CD4-positive, alpha-beta T cell (primary cell): ENCODE measurements at places on chromosomes 11 and 22. TPM values are rescaled to one million over a fixed set of nuclear protein-coding genes. Genes with fewer than 3 reads are reported as not detected.

DNA sequence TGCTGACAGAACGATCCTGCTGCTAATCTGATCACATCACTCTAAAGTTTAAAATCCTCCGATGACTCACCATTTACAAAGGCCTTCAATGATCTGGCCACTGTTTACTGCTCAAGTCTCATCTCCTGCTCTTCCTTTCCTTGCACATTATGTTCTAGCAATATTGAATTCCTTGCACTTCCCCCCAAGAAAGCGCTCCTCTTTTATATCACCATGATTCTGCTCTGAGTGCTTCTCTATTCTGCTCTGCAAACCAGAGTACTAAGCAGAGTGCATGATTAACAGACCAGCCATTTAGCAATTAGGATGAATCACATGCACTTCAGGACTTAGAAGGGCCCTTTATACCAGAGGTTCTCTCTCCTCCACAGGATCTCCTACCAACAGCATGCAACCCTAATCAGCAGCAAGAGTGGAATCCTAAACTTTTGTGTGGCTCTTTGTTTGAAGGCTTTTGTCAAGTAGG is 1122.8 kb upstream of the CCDC90B start:
- DNase-seq: no peak

GRCh38 chr11:46666516-46666915 is 33.9 kb downstream of the ARHGAP1 start:
- DNase-seq: no peak

GRCh38 chr22:17133137-17133536 is 12.0 kb upstream of the TMEM121B start:
- no peak for DNase-seq

KCNC1 gene
- total RNA-seq: not detected

- DNase-seq: no peak
These were observed 229.3 kb downstream of the CASP12 start for GRCh38 chr11:104668797-104669463.

DNA sequence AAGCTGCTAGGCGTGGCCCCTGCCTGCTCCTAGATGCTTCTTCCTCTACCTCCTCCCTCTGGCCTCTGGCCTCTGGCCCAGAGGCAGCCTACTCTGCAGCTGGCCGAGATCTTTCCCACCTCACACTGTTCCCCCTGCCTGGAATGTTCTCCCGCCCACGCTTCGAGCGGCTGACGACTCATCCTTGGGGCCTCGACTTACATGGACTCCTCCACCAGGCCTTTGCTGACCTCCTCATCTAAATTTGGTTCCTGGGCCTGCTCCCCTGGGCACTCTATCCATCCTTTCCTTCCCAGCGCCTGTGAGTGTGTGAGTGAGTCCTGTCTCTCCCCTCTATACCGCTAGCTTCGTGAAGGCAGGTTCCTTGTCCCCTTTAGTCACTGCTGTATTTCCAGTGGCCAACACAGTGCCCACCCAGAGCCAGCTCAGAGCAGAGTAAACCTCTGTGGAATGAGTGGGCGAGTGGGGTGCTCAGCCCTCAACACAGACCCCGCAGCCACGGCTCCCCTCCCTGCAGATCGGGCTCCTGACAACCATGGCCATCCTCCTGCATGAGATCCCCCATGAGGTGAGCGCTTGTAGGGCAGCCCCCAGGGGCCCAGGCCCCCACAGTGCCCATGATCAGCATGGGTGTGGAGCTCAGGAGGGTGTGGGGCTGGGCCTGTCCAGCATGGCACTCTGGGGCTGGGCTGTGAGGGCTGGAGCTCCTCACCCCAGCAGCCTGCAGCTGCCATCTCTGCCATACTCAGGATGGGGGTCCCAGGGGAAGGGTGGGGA is 5.7 kb downstream of the SLC39A13 start:
- no peak for DNase-seq

- DNase-seq: no peak
These were observed 10.1 kb downstream of the ATP5MG start for GRCh38 chr11:118411530-118411929.

OR51V1 gene
- not detected for total RNA-seq

GRCh38 chr22:44807232-44807631 is 54.9 kb downstream of the ARHGAP8 start:
- no peak for DNase-seq

GRCh38 chr11:121035780-121036179 is 11.9 kb downstream of the TBCEL start:
- no peak for DNase-seq

DNA sequence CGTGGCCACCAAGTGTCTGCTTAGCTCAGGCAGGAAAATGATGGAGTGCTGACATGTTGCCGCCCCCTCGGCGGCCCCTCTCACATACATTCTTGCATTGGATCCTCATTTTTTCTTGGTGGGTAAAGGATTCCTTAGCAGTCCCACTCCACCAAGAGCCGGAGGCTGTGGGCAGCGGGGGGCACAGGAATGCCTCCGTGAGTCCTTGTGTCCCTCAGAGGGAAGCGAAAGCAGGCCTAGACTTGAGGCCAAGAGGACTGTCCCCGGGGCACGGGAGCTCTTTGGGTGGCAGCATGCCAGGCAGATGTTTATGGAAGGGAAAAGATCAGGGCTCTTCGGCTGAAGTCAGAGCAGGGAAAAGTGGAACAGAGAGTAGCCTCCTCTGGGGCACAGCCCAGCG is 21.6 kb downstream of the LRFN4 start:
- DNase-seq: no peak

KCTD14 gene
- total RNA-seq: 0.34 TPM

DNA sequence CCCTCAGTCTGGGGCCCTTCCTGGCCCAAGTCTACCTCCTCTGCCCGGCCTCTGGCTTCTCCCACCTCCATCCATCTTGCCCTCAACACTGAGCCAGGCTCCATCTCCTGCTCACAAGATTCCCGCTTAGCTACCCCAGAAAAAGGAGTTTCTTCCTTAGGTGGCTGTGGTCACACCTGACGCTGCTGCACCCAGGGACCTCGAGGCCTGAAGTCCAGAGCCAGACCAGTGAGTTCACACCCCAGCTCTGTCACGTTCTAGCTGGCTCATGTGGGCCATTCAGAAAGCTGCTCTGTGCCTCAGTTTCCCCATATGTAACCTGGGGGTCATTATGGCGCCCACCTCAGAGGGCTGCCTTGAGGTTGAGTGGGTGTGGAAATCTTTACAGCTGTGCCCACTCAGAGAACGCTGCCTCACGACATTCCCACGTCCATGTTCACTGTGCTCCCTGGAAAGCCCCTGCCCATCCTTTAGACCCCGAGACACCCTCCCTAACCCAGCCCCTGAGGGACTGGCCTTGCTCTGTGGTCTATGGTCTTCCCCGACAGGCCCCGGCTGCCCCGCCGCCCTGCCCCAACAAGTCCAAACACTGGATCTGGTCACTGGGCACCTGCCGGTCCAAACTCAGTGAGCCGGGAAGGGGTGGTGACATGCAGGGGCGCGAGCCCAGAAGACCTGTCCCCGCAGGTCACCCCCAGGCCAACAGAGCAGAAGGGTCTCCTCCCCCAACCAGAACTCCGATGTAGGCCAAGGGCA is 9.8 kb downstream of the PLXNB2 start:
- DNase-seq: no peak

DNA sequence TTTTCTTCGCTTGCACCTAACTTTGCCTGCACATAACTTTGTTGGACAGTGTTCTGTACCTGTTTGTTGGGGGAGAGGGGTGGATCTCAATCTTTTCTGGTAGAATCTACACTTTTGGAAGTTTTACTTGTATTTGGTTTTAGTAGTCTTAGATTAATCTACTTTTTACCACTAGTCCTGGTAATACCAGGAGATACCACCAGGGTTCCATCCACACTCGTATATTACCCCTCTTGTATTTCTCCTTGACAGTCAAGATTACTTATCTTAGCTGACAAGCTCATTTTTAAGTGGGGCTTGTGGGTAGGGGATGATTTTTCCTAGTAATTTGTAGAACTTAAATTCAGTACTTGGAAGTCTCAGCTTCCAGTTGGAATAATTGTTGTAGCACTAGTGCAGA is 37.3 kb upstream of the TECTA start:
- no peak for DNase-seq

ARHGEF12 gene
- total RNA-seq: 3.6 TPM

C11orf97 gene
- total RNA-seq: not detected

DNA sequence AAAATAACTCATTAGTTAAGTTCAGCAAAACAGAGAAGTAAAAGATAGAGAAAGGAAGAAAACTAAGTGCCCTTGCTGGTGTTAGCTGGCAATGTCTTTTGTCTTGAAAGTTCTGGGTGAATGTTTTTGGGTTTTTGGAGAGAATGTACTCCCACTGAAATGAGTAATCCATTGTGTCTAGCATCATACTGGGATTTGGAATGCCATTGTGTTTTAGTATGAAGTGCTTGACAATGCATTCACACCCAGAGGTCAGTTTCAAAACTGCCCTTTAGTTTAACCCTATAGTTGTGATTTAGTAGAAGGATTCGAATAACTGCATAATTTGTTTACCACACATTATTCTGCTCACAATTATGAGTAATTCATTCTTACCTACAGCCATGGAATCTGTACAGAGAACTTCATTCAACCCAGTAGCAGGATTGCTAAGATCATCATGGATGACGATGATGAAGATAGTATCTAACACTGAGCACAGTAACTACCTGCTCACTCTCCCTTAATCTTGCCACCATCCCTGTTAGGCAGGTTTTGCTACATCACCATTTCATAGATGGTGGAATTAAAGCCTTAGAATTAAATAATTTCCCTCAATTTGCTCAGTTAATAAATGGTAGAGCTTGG is 33.9 kb downstream of the MAML2 start:
- no peak for DNase-seq
